ENCODE measurements at places on chromosomes 3 and 15.
A peak's percentile ranks its signal among the peaks of the same experiment; 100 is the strongest.

DNA sequence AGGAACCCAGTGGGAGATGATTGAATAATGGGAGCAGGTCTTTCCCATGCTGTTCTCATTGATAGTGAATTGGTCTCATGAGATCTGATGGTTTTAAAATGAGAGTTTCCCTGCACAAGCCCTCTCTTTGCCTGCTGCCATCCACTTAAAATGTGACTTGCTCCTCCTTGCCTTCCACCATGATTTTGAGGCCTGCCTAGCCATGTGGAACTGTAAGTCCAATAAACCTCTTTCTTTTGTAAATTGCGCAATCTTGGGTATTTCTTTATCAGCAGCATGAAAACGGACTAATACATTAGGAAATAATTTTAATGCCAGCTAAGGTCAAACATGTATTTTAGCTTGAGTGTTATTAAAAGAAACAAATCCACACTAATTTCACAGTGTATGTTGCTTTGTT is 517.6 kb upstream of the ALCAM start:
- no peaks in the 10 kb centered on the region for H3K27me3 ChIP-seq
- no peaks in the 10 kb centered on the region for H3K4me1 ChIP-seq
- no peaks in the 10 kb centered on the region for H3K36me3 ChIP-seq
- DNase-seq: no peak
- no peak overlapping the region for H3K4me3 ChIP-seq

GRCh38 chr15:45180201-45180600 is 7.6 kb downstream of the SHF start:
- DNase-seq: no peak
- no peaks in the 10 kb centered on the region for H3K27me3 ChIP-seq
- no peak overlapping the region for H3K4me3 ChIP-seq

GRCh38 chr15:23073890-23074646 is 34.7 kb upstream of the TUBGCP5 start:
- no peak overlapping the region for H3K27ac ChIP-seq
- DNase-seq: no peak
- H3K4me1 ChIP-seq: no peaks in the 10 kb centered on the region
- H3K27me3 ChIP-seq: no peaks in the 10 kb centered on the region

DNA sequence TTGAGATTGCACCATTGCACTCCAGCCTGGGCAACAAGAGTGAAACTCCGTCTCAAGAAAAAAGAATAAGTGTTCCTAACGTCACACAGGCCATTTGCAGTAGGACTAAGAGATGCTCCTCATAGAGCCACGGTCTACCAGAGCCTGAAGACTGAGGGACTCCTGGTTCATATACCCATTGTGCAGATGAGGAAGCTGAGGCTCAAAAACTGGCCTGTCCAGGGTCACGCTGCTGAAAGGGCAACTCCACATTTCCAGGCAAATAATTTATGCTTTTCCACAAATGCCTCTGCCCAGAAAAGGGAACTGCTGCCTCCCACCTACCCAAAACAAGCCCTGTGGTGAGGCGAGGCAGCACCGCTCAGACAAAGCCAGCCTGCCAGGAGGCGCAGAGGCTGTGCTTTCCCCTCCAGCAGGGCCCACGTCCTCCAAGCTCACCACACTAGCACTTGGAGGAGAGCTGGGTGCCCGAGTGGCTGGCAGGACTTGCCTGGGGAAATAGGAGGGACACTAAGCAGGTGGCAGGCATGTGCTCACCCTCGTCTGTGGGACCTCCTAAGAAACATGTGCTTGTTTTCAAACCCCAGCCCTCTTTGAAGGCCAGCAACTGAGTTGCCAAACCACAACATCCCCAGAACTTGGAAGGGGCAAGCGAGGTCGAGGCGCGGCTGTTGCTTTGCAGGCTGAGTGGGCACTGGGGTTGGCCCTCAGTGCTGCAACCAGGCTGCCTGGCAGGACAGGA is 195.6 kb downstream of the XXYLT1 start:
- H3K4me1 ChIP-seq: peaks cover 13% of the 10 kb centered on the region
- no peak overlapping the region for H3K27ac ChIP-seq
- no peak for DNase-seq
- H3K27me3 ChIP-seq: no peaks in the 10 kb centered on the region
- no peak overlapping the region for H3K4me3 ChIP-seq

DNA sequence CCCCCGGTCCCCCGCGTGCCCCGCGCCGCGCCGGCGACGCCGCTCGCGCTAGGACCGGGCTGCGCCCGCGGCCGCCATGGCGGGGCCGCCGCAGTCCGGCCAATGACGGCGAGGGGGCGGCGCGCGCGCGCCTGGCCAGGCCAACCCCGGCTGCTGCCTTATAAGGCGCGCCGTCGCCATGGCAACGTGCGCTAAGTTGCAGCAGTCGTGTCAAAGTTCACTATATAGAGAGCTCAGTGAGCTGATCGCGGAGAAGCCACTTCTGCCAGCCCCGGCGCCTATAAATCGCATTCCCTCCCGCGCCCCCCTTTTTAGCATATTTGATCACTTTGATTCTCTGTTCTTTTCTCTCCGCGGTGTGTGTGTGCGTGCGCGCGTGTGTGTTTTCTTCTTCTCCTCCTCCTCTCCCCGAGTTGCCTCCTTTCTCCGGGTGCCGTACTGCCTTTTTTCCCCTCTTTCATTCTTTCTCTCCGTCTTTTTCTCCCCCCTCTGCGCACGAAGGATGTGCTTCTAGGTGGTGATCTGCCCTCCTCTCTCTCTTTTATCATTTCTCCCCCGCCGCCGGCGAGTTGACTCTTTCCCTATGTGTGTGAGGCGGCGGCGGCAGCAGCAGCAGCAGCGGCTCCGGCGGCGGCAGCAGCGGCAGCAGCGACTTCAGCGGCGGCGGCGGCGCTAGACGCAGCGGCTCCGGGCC is at the start of gene NR2F2:
Gene NR2F2 (plus strand): TSS at position 251 of the 694 bp plus-strand sequence. CDS start 1,406 bp downstream, outside the sequence.
- H3K27ac ChIP-seq: peak within 1 kb of the TSS; percentile 96
- H3K4me1 ChIP-seq: peaks cover 7% of the 10 kb centered on the region
- no peaks in the 10 kb centered on the region for H3K36me3 ChIP-seq

DNA sequence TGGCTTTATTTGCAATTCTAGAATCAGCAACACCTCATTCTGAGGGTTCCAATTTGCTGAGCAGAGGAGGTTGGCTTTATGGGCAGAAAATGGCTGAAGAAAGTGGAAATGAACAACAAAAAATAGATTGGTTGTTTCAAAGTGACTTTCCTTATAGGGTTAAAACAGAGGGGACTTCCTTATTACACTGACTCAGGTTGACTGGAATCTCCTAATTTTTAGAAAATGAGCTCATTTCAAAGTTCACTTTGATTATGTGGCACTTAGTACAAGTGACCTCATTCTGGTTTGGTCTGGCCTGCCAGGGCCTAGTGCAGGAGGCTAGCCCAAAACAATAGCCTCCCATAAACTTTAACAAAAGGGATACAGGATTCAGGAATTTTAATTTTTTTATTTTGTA is 41.4 kb downstream of the NFKBIZ start:
- no peak overlapping the region for H3K4me3 ChIP-seq
- no peaks in the 10 kb centered on the region for H3K27me3 ChIP-seq
- no peaks in the 10 kb centered on the region for H3K36me3 ChIP-seq

- no peaks in the 10 kb centered on the region for H3K4me1 ChIP-seq
- H3K27ac ChIP-seq: no peak overlapping the region
- no peak for DNase-seq
- no peak overlapping the region for H3K4me3 ChIP-seq
- no peaks in the 10 kb centered on the region for H3K27me3 ChIP-seq
Measured at GRCh38 chr3:71972031-71972430, 187.1 kb upstream of the PROK2 start.

- H3K27me3 ChIP-seq: no peaks in the 10 kb centered on the region
- H3K4me3 ChIP-seq: no peak overlapping the region
- no peak for DNase-seq
- H3K4me1 ChIP-seq: no peaks in the 10 kb centered on the region
- H3K27ac ChIP-seq: no peak overlapping the region
Measured at GRCh38 chr15:98906712-98907083, 100.9 kb downstream of the PGPEP1L start.

DNA sequence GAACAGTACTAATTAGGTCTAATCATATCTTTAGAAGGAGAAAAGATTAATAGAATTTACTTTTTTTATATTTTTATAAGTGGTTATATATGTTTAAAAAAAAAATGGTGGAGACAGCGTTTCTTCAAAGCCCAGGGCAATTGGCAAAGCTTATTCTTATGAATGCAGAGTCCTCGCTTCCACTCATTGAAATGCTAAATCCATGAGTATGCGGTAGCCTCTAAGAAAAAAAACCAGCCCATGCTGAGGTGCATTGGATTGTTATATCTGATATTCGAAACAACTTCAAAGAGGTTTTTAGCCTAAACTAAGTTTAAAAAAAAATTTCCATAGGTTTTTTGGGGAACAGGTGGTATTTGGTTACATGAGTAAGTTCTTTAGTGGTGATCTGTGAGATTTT is 142.8 kb downstream of the GOLIM4 start:
- no peak overlapping the region for H3K27ac ChIP-seq
- H3K4me3 ChIP-seq: no peak overlapping the region
- DNase-seq: no peak
- no peaks in the 10 kb centered on the region for H3K36me3 ChIP-seq
- no peaks in the 10 kb centered on the region for H3K27me3 ChIP-seq
- no peaks in the 10 kb centered on the region for H3K4me1 ChIP-seq

DNA sequence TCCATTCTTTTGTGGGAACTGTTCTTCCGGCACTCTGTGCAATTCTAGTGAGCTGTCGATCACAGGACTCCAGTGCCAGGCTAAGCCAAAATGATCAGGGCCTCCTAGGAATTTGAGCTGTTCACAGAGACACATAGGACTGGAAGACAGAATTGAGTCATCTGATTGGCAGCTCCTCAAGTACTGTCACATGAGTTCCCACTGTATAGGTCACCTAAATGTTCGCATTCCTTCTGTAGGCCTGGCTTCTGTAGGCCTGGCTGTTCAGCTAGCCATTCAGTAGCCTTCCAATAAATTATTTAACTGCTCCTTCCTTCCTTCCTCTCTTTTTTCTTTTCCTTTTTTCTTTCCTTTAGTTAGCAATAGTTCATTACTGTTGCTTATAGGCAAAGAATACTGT is 4.3 kb downstream of the PROS1 start:
- DNase-seq: no peak
- H3K27ac ChIP-seq: no peak overlapping the region
- H3K4me1 ChIP-seq: peaks cover 7% of the 10 kb centered on the region
- H3K4me3 ChIP-seq: no peak overlapping the region

- no peaks in the 10 kb centered on the region for H3K4me1 ChIP-seq
- no peaks in the 10 kb centered on the region for H3K36me3 ChIP-seq
- DNase-seq: no peak
- peak overlapping the region; percentile 56 for H3K27ac ChIP-seq
Measured at GRCh38 chr3:45026957-45027356, 854 bp downstream of the CLEC3B start.

GRCh38 chr3:171799501-171799900 is 10.8 kb downstream of the PLD1 start:
- H3K36me3 ChIP-seq: no peaks in the 10 kb centered on the region
- no peak for DNase-seq
- peaks cover 4% of the 10 kb centered on the region for H3K4me1 ChIP-seq

DNA sequence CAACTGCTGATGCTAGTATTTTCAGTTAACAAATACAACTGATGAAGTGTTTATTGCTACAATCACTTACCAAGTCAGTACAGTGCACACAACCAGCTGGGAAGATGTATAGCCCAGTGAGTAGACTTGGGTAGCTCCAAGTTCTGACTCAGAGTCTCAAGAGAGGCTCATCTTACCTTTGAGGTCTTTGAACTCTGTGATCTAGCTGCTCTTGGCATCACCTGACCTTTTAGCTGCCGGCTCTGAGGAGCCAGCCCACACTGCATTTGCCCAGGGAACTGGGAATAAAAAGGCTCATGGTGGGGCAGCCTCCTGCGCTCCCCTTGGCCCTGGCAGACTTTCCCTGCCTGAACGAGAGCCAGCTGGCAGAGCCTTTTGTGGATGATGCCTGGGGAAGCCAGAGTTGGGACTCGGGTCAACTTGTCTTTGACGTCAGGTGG is 82.6 kb downstream of the CEMIP start:
- no peaks in the 10 kb centered on the region for H3K4me1 ChIP-seq
- DNase-seq: peak; percentile 6
- H3K27ac ChIP-seq: no peak overlapping the region
- no peaks in the 10 kb centered on the region for H3K36me3 ChIP-seq
- no peak overlapping the region for H3K4me3 ChIP-seq

- DNase-seq: peak; percentile 96
- H3K27me3 ChIP-seq: no peaks in the 10 kb centered on the region
- peaks cover 9% of the 10 kb centered on the region for H3K4me1 ChIP-seq
- H3K27ac ChIP-seq: peak overlapping the region; percentile 72
Measured at GRCh38 chr3:38133557-38134405, 3.1 kb downstream of the ACAA1 start.

DNA sequence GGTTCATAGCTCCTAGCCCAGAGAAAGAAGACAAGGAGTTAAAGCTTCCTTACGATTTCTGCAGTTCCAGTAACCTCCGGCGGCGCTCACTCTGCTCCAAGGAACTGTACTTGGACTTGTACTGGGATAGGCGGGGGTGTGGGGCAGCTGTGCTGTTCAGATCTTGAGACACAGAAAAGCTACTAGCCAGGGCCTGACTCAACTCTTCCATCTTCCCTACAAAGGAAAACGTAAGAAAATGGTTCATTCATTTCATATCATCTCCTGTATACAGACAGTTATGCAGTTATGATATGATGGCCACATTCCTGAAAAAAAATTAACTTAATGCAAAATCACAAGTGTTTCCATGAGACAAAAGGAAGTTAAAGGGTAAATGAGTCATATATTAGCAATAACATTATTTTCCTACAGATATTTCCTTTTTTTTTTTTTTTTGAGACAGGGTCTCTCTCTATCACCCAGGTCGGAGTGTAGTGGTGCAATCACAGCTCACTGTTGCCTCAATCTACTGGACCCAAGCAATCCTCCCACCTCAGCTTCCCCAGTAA is 4.6 kb downstream of the SNUPN start:
- DNase-seq: no peak
- peaks cover 37% of the 10 kb centered on the region for H3K36me3 ChIP-seq
- H3K27ac ChIP-seq: no peak overlapping the region

DNA sequence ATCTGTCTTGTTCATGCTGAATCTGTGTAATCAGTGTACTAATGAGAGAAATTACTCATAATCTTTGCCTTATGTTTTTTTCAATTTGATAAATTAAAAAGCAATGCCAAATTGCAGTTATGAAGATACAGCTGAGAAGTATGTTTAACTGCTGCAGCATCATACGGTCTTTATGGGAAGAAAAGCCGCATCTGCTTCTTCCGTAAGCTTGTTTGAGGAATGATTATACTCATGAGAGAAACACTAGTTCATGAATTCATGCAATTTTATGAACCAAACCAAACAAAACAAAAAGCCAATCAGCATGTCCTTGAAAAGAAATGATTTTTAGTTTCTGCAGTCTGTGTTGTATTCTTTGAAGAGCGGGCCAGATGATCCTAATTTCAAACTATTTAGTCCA is 275.9 kb upstream of the ARHGEF26 start:
- no peaks in the 10 kb centered on the region for H3K27me3 ChIP-seq
- H3K4me3 ChIP-seq: no peak overlapping the region

- H3K27ac ChIP-seq: no peak overlapping the region
- no peaks in the 10 kb centered on the region for H3K27me3 ChIP-seq
- H3K4me1 ChIP-seq: no peaks in the 10 kb centered on the region
- H3K4me3 ChIP-seq: no peak overlapping the region
Measured at GRCh38 chr15:82103468-82103867, 57.6 kb upstream of the MEX3B start.

- DNase-seq: no peak
- no peaks in the 10 kb centered on the region for H3K27me3 ChIP-seq
- H3K36me3 ChIP-seq: no peaks in the 10 kb centered on the region
- no peak overlapping the region for H3K27ac ChIP-seq
Measured at GRCh38 chr15:75230016-75230343, 28.2 kb upstream of the GOLGA6C start.

Data from small intestine (tissue), 16 donors.